ENCODE measurements at places on chromosomes 11 and 22.

GRCh38 chr11:112612250-112612849, 348.9 kb upstream of the NCAM1 start:
- no peak for DNase-seq

- no peak for DNase-seq
Observed at GRCh38 chr11:71434576-71435130, 13.5 kb downstream of the DHCR7 start.

GRCh38 chr11:122811721-122812120, 26.6 kb upstream of the CRTAM start:
- no peak for DNase-seq

DNA sequence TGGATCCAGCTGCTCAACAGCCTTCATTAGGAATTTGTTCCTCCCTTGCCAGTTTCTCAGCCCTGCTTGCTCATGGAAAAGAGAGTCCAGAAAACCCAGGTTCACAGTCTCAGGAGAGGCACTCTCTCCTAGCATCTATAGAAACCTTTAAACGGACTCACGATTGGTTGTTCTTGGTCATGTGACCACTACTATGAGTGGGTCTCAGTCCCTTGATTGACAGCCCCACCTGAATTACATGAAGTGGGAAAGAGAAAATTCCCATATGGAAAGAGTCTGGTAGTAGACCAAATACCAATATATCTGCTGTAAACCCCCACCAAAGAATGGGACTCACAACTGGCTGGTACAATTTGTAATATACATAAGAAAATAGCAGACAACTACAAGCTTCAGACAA, 54.4 kb downstream of the COMMD9 start:
- DNase-seq, result no peak

GRCh38 chr11:41826085-41826484, 366.6 kb upstream of the LRRC4C start:
- DNase-seq, result no peak

DNA sequence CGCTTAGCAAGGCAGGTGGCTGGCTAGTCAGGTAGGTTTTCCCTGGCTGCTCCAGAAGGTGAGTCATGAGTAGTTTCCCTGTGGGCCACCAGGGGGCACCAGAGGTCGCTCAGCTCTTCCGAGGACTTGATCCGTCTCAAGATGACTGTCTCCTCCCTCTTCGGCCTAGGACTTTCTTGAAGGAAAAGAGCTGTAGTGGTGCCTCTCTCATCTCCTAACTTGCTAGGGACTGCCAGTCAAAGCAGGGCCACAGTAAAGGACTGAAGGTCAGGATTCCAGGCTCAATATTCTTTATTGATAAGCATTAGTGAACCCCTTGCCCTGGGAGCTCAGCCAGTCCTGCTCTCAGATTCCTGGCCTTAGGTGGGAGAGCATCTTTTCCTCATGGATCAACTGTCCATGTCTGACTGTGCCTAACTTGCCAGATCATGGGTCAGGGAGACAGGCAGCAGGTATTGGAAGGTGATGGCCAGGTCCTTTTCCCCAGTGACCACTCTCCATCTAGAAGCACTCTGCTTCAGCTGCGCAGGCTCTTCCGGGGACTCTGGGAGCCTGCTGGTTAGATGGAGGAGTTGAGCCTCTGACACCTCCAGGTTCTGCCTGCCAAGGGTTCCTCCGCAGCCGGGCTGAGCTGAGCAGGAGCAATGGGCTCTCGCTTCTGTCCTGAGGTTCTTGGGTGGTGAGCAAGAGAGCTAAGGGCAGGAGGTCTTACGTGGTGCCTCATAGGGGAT, 1.9 kb downstream of the POLD4 start:
- DNase-seq, result no peak

GRCh38 chr11:77144196-77144856, 16.3 kb downstream of the MYO7A start:
- no peak for DNase-seq

DNA sequence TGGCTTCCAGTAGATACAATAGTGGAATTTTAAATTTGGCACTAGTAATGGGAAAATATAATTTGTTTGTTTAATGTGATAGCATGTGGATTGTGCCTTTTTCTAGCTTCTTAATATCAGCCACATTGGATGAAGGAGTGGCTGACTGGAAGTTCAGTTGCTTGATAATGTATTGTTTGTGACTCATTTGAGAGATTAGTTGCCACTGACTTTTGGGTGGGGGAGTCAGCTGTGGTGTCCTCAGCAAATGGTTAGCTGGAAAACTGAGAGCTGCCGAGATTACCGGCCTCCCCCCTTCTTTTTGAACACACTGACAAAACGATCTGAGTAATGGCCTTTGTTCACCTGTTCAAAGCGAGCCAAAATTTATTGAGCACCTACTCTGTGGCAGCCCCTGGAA, 5.5 kb downstream of the JAM3 start:
- no peak for DNase-seq

DNA sequence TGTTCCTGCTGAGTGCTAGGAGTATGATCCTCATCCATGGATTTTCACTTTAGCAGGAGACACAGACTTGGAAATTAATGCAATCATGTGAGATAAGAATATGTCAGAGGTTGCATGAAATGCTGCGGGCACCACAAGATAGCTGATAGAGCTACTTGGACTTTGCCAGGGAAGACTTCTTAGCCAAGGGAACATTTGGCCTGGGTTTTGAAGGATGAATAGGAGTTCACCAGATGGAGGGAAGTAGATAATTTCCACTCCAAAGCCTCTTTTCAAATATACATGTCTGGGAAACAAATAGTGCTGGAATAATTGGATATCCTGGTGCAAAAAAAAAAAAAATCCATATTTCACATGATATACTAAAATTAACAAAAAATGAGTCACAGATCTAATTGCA, 44.2 kb downstream of the MYO18B start:
- DNase-seq, result no peak

- DNase-seq, result no peak
Observed at GRCh38 chr11:24373516-24373915, 123.3 kb upstream of the LUZP2 start.

- no peak for DNase-seq
Observed at GRCh38 chr11:2306452-2306823, 4.6 kb downstream of the TSPAN32 start.

DNA sequence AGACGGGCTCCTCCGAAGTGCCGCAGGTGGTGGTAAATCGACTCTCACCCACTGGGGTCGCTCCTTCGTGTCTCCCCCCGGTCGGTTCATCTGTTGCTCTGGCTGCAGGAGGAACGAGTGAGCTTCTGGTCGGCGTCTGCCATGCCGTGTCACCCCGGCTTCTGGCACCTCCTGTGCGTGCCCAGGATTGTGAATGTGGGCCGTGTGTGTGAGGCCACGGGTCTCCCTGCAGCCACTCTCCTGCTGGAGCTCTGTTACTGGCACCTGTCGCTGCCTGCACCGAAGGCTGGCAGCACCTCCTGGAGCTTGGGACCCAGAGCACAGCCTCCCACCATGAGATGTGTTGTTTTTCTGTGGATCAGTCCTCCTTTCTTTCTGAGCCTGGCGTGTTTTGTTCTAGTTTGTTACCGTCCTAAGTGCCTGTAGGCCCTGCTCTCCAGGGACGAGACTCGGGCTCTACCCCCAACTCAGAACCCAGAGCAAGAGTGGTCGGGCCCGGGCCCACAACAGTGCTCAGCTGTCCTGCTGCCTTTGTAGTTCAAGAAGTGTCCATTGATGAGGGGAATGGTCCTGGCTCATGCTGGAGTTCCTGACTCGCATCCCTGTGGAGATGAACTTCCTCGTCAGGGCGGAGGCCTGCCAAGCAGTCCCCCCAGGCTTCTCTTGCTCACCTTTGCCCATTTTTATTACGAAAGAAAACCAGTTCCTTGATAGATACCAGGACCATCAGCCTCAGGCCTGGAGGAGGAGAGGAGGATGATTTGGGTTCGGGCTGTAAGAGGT, 66.6 kb downstream of the MED15 start:
- DNase-seq, result no peak

DNA sequence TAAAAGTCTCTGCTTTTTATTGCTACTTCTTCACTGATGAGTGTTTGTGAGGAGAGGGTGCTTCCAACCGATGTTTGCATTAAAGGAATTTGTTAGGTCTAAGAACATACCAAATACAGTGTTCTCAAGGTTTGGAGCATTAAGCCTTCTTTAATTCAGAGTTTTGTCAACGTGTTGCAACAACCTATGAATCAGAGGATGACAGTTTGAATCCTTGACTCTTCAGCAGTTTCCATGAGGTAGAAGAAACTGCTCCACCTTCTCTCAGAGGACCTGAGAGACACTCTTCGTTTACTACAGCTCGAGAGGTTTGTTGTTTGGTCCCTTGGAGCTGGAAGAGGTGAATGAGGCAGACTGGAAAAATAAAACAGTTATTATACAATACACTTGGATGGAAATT, 55.7 kb downstream of the NCAM1 start:
- no peak for DNase-seq

- no peak for DNase-seq
Observed at GRCh38 chr11:115705200-115705599, 201.0 kb upstream of the CADM1 start.

DNA sequence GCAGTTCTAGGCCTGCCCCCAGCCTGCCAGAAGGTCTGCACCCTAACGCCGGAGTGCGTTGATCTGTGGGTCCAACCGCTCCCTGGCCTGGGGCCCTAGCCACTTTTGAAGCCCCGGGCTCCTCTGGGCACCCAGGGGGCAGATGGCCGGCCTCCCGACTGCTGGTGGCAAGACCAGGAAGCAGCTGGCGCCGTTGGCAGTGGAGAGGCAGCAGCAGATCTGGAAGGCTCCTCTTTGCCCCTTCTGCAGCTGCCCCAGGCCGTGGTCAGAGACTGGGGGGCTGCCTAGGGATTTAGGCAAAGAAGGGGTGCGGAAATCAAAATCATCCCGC, 445 bp upstream of the VWCE start:
- no peak for DNase-seq

GRCh38 chr11:112777283-112777751, 183.9 kb upstream of the NCAM1 start:
- DNase-seq, result no peak

- no peak for DNase-seq
Observed at GRCh38 chr11:102497061-102497460, 33.5 kb downstream of the MMP7 start.

DNA sequence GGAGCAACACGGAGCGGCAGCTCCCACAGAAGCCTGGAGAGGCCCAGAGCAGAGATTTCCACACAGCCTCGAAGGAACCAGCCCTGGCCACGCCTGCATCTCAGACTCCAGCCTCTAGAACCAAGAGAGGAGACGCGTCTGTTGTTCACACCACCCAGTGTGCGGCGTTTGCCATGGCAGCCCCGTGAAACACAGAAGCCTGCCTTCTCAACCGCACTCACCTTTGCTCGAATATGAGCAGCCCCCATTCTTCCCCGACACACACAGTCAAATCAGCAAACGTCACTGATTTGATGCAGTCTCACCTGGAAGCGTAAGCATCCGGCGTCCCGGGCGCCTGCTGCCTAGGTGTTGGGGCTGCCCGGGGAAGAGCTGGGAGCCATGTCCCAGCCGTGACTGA, 14.2 kb upstream of the TALDO1 start:
- DNase-seq, result no peak

GRCh38 chr22:46090036-46090591, 60.2 kb upstream of the PPARA start:
- no peak for DNase-seq

DNA sequence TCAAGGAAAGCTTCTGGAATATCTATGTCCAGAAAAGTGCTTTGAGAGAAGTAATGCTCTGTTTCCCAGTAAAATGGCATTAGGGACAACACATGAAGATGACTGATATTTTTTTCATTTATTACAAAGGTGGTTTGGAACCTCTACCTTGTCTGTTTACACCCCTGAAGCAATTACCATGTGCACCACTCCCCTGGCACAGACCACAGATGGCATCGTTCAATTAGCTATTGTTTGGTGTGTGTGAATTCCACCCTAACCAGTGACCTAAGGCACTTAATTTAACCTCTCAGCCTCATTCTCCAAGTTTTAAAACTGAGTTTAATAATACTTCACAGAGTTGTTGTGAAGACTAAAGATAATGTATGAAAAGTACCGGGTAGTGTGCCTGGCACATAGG, 127.6 kb upstream of the BMAL1 start:
- DNase-seq, result no peak

- DNase-seq, result no peak
Observed at GRCh38 chr11:122780296-122780949, 57.9 kb upstream of the CRTAM start.

DNA sequence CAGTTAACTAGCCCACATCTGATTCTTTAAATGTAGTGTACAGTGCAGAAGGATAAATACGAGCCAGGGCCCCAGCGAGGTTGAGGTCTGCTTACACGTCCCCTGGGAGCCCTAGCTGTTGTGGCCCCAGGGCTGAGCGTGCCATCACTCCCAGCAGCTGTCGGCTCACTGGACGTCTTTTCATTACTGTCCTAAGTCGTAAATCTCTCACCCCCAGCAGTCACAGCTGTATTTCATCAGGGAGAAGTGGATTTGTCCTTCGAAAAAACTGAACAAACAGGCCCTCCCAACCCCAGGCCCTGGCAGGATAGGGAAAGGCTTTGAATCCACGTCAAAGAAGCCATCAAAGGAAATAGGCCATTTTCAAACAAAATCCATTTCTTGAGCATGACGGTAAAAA, 110.4 kb upstream of the CSNK2A3 start:
- DNase-seq, result no peak

DNA sequence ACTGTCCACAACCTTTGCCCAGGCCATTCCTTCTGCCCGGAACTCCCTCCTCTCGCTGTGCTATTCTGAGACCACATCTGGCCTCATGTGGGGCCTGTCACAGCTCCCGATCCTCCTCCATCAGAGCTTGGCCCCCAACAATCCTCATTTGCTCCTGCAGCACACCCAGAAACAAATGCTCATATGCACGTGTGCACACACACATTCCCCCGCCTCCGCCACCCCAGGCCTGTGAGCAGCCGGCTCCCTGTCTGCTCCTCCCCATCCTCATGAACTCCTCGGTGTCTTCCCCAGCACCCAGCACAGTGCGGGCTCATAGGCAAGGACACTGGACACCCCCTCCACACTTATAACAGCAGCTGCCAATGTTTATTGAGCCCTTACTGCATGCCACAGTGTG, 29.7 kb upstream of the PICK1 start:
- DNase-seq, result no peak

DNA sequence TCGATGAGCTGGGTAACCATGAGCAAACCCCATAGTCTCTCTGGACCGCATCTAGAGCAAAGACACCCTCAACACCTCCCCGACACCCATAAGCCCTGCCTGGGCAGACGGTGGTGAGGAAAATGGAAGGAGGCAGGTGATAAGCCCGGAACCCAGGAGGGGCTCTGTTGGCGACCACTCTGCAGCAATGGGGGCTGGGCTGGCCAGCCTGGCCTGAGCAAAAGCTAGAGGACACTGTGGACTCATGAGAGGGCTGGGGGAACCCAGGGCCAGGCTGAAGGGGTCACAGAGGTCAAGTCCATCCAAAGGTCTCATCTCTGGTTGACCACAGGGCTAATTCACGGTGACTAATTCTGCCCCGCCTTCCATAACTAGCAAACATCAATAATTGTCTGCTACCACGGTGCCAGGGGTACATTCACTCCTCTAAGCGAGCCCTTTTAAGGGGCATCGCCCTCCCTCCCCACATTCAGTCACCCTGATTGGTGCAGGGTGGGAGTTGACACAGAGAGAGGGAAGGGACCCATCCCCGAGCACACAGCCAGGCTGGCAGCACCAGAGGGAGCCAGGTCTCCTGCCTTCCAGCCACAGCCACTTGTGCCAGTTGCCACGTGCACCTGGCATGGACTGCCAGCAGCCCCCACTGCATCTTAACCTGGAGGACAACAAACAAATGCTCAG, 4.0 kb downstream of the PYGM start:
- no peak for DNase-seq

- no peak for DNase-seq
Observed at GRCh38 chr11:69734367-69734766, 30.5 kb upstream of the FGF19 start.

- DNase-seq, result no peak
Observed at GRCh38 chr22:37018815-37019308, 385 bp downstream of the TST start.

Measured in stimulated activated CD8-positive, alpha-beta memory T cell treated with anti-CD3 and anti-CD28 coated beads, Interleukin-4, amount 100 ng/mL, for 1 hour (primary cell).